ENCODE measurements at places on chromosomes 3 and 15. TPM values are rescaled to one million over a fixed set of nuclear protein-coding genes. Genes with fewer than 3 reads are reported as not detected.

Gene REC114
- not detected for polyA plus RNA-seq

DNA sequence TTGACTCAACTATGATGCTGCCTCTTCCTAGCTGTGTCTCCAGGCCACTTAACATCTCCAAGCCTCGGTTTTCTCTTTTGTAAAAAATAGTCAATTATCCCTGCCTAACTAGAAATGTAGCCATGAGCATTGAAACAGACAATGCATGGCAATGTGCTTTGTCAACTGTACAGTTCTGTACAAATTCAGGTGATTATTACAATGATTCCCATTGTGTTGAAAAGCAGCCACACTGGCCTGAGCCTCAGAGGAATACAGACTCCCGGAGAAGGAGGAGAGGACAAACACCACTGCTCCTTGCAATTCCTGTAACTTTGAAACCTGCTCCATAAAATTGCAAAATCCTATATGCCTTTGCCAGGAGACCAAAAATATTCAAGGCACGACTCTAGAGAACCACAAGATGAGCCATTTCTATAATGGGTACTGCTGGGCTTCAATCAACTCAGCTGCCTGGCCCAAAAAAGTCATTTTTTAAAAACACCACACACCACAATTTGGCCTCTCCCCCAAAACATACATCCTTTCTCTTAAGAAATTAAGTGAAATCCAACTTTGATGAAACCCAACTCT, 28.6 kb downstream of the DAPK2 start:
- DNase-seq: no peak

- no peak for DNase-seq
These were observed 50.0 kb downstream of the ROPN1B start for GRCh38 chr3:126018995-126019394.

Gene ERC2
- polyA plus RNA-seq: 1.2 TPM

DNA sequence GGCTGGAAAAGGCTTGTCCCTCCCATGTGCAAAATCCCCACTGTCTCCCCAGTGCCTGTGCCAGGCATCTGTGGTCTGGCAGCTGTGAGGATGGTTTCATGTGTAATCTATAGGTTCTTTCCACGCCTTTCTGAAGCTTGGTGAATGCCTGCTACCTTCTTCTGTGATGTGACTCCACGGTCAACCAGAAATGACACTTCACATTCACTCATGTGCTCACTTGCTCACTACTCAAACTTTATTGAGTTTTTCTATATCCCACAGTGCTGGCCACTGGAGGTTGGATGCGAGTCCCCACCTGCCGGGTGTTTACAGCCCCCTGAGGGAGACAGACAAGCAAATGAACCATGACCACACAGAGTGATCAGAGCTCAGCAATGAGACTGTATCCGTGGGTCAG, 27.9 kb upstream of the TLE3 start:
- no peak for DNase-seq
